ENCODE measurements at places on chromosomes 6 and 20. TPM values are rescaled to one million over a fixed set of nuclear protein-coding genes. Genes with fewer than 3 reads are reported as not detected.

GRCh38 chr6:30480536-30481156 lies 8.7 kb upstream of the HLA-E start:
- no peak overlapping the region for H3K27ac ChIP-seq
- peaks cover 45% of the 10 kb centered on the region for H3K27me3 ChIP-seq
- peak; percentile 75 for DNase-seq
- peak overlapping the region; percentile 16 for H3K4me3 ChIP-seq

GRCh38 chr6:150590446-150590845 lies 9.2 kb upstream of the PLEKHG1 start:
- H3K27me3 ChIP-seq: peaks cover 10% of the 10 kb centered on the region
- no peak for DNase-seq
- H3K4me3 ChIP-seq: no peak overlapping the region
- no peaks in the 10 kb centered on the region for H3K4me1 ChIP-seq
- H3K27ac ChIP-seq: no peak overlapping the region
- H3K36me3 ChIP-seq: no peaks in the 10 kb centered on the region

The PXDC1 gene
- 4.8 TPM for total RNA-seq

The HCK gene
- not detected for total RNA-seq

The CTAGE9 gene
- total RNA-seq: not detected

The KHDC1L gene
- not detected for total RNA-seq

All from activated CD4-positive, alpha-beta memory T cell treated with anti-CD3 and anti-CD28 coated beads for 36 hours (primary cell).